ENCODE measurements at places on chromosomes 11 and 22. TPM values are rescaled to one million over a fixed set of nuclear protein-coding genes. Genes with fewer than 3 reads are reported as not detected.

Gene PAFAH1B2
- total RNA-seq = 201 TPM

Gene OLFML1
- total RNA-seq = not detected

Gene C11orf65
- 0.10 TPM for total RNA-seq

Gene IGSF9B
- total RNA-seq = 0.29 TPM

Gene OR5W2
- not detected for total RNA-seq

Gene MOGAT2
- total RNA-seq = not detected

Gene KRTAP5-9
- total RNA-seq = not detected

Gene TRIM49
- total RNA-seq = not detected

Gene WNT7B
- not detected for total RNA-seq

Gene CHRDL2
- not detected for total RNA-seq

Gene OR4S1
- total RNA-seq = not detected

Gene PDGFB
- total RNA-seq = 148 TPM

Gene TSKU
- total RNA-seq = 20.6 TPM

Gene MAP4K2
- 66.3 TPM for total RNA-seq

Gene PNPLA5
- not detected for total RNA-seq

Gene CNTF
- total RNA-seq = 2.9 TPM

Gene BRMS1
- 77.5 TPM for total RNA-seq

Gene OPCML
- not detected for total RNA-seq

Gene MOB2
- total RNA-seq = 37.2 TPM

Gene TRIM49C
- not detected for total RNA-seq

Gene DDI1
- total RNA-seq = not detected

Gene LMNTD2
- 1.9 TPM for total RNA-seq

Gene CASP1
- 9.6 TPM for total RNA-seq

Gene PRMT3
- total RNA-seq = 18.3 TPM

Gene SCGB1D2
- not detected for total RNA-seq

Gene ARFIP2
- 57.9 TPM for total RNA-seq

Gene PTPN5
- not detected for total RNA-seq

Gene CYTH4
- 0.10 TPM for total RNA-seq

Gene GLYATL1
- total RNA-seq = not detected

Gene CASTOR1
- total RNA-seq = 10.8 TPM

Gene CACNA1I
- not detected for total RNA-seq
